ENCODE measurements at places on chromosomes 7 and 10.

- DNase-seq: no peak
These were observed 33.9 kb downstream of the SLC26A5 start for GRCh38 chr7:103412151-103412550.

- peak; percentile 100 for DNase-seq
These were observed at the start of gene INPP5A for GRCh38 chr10:132537684-132538001. TSS of gene INPP5A (plus strand) at chr10:132537787. CDS start at chr10:132538097, 310 bp downstream.

DNA sequence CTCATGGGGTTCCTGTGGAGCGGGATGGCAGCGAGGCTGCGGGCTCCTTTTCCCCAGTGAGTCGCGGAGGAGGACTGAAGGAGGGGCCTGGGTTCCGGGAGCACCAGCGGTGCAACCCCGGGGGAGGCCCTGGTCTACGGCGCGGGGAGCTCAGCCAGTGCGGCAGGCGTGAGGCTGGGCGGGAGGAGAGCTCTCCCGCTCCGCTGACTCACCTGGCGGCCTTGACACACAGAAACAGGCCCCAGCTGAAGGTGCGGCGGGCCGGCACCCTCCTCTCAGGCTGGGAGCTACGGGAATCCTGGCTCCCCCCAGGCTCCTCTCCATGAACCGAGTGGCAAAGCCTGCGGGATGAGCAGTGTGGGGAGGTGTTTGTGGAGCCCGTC is 6.8 kb upstream of the NOM1 start:
- peak; percentile 67 for DNase-seq

DNA sequence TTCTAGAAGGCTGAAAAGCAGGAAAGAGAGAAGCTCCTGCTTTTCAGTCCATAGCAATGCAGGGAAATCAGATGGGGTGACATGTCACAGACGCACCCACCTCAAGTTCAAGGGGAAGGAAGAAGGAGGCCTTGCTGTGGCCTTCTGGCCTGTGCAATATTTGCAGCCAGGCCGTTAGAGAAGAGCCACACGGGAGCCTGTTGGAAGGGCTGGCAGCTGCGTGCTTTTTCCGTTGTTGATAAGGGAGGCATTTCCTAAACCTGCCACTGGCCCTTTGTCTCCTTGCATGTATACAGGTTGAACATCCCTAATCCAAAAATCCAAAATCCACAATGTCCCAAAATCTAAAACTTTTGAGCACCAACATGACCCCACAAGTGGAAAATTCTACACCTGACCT is 492.5 kb upstream of the ZMIZ1 start:
- no peak for DNase-seq

- DNase-seq: no peak
These were observed 585.0 kb downstream of the PTPRN2 start for GRCh38 chr7:158002486-158003080.

DNA sequence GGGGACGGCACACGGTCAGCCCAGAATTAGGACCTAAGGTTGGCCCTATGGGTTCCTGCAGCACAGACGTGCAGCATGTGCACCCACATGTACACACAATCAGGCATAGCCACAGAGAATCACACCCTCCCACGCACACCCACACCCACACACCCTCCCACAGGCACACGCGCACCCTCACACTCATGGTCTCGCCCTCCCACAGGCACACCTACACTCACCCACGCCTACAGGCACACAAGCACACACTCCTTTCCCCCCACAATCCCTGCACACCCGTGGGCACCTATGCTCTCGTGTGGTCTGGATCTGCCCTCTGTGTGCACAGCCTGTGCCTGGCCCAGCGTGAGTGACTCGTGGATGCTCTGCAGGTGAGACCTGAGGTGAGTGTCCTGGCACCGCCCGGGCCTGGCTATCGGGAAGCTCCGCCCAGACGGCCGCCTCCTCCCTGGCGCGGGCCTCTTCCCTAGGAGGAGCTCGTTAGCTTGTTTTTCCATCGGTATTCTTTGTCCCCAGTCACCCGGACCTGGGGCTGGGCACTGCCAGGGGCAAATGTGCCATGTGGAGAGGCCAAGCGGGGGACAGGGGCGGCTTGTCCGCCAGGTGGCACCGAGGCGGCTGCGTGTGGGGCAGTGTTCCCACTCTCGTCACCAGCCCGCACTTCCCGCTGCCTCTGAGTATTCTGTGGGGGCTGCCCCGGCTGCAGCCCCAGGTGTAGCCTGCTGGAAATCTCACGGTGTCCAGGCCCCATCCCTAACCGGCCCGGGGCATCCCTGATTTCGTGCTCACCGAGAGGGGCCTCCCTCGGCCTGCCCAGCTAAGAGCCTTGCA is 110.2 kb upstream of the FAM20C start:
- peak; percentile 94 for DNase-seq

Measured in H7 (cell line).